Right atrium auricular region (tissue), 2 donors: ENCODE measurements at places on chromosomes 6 and 20. TPM values are rescaled to one million over a fixed set of nuclear protein-coding genes. Genes with fewer than 3 reads are reported as not detected.

IFNGR1 gene
- total RNA-seq, result 143 TPM

PROKR2 gene
- not detected for total RNA-seq

TFAP2A gene
- 0.12 TPM for total RNA-seq

WFDC10B gene
- not detected for total RNA-seq

TNNC2 gene
- total RNA-seq, result not detected
